ENCODE measurements at places on chromosomes 5 and 9. TPM values are rescaled to one million over a fixed set of nuclear protein-coding genes. Genes with fewer than 3 reads are reported as not detected.

C9 gene
- total RNA-seq, result not detected

TRIM36 gene
- not detected for total RNA-seq

GABRA1 gene
- total RNA-seq, result not detected

ENHO gene
- not detected for total RNA-seq

- no peaks in the 10 kb centered on the region for H3K27me3 ChIP-seq
- H3K36me3 ChIP-seq, result no peaks in the 10 kb centered on the region
- no peak for DNase-seq
- no peak overlapping the region for H3K4me3 ChIP-seq
Measured at GRCh38 chr5:10660135-10660534, 96.3 kb downstream of the ANKRD33B start.

GRCh38 chr5:155013526-155013925, at the start of gene KIF4B:
TSS of gene KIF4B (plus strand) at chr5:155013755. CDS start at chr5:155013860, 105 bp downstream.
- H3K27me3 ChIP-seq, result peaks cover 29% of the 10 kb centered on the region
- DNase-seq, result no peak
- peaks cover 3% of the 10 kb centered on the region for H3K4me1 ChIP-seq

DNA sequence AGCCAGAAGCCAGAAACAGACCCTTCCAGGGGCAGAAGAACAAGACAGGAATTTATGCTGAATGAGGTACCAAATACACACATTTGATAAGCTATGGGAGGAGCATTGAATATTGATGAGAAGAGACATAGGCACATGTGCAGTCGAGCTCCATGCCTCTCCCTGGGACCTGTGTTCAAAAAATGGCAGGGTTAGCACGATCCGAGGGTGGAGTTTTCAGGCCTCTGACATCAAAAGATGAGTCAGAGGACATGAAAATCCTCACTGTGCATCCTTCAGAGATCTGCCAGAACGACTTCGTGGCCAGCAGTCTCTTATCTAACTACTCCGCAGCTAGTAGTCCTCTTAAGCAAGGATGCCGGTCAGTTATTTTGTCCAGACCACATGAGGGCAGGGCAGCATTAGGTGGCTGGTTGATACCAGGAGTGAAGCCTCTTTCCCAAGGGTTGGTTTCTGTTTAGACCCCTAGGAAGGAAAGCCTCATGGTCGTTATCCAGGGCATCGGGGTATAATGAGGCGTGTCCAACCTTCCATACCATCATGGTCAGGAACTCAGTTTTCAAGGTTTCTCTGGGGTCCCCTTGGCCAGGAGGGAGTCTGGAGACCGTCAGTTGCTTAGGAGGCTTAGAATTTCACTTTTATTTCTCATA, 11.6 kb upstream of the CMBL start:
- H3K4me3 ChIP-seq, result no peak overlapping the region
- H3K36me3 ChIP-seq, result no peaks in the 10 kb centered on the region
- H3K4me1 ChIP-seq, result no peaks in the 10 kb centered on the region
- no peak overlapping the region for H3K27ac ChIP-seq

GRCh38 chr9:87011551-87011950, 64.2 kb upstream of the GAS1 start:
- H3K27ac ChIP-seq, result no peak overlapping the region
- H3K4me1 ChIP-seq, result no peaks in the 10 kb centered on the region
- no peak for DNase-seq

DNA sequence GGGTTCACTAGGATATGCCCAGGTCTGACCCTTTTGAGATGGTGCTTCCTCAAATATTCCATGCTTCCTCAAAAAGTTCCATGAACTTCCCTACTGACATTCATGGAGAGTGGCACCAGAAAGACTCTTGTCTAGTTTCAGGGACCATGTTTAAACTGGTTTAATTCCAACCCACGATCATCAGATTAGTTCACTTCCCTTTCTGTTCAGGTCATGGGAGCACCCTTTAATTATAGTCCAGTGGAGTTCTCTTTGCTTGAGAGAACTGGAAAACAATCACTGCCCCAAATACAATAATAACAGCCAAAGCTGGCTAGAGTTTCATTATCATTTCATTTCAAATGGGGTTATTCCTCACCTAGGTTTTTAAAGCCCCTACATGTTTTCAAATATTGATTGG, 9.7 kb upstream of the ERBIN start:
- no peak overlapping the region for H3K4me3 ChIP-seq
- H3K27me3 ChIP-seq, result no peaks in the 10 kb centered on the region
- no peak overlapping the region for H3K27ac ChIP-seq
- peaks cover 7% of the 10 kb centered on the region for H3K4me1 ChIP-seq
- no peaks in the 10 kb centered on the region for H3K36me3 ChIP-seq

DNA sequence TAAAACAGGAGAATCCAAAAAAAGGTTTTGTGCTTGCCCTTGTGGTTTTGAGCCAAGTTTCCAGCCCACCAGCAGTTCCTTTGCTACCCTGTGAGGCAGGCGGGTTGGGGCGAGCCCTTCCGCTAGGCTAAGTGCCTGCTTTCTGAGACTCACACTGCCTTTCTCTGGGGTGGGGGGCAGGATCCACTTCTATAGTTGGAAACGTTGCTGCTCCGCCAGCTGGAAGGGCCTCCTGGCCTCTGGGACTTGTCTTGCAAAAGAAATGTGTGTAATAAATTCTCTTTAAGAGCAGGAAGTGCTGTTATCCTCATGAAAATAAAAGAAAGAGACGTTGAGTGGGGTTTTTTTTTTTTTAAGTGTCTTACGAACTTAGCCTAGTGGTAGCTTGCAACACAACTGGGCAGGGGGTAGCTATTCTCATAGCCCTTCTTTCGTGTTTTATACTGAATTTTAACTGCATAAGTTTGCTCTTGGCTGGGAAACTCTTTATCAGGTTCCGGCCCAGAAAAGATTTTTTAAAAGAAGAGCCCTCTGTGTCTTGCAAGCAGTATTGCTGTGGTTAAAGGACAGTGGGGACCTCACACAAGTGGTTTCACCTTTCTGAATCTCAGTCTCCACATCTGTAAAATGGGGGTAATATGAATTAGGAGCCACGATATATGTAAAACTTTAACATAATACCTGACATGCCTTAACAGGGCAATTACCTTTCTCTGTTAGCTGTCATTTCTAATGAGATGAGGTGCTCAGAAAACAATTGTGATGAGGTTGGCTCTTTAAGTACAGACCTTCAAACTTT, 19.8 kb downstream of the JADE2 start:
- H3K27ac ChIP-seq, result peak overlapping the region; percentile 96
- H3K27me3 ChIP-seq, result no peaks in the 10 kb centered on the region
- peaks cover 41% of the 10 kb centered on the region for H3K36me3 ChIP-seq
- peak; percentile 55 for DNase-seq
- H3K4me1 ChIP-seq, result peaks cover 77% of the 10 kb centered on the region
- peak overlapping the region; percentile 71 for H3K4me3 ChIP-seq

DNA sequence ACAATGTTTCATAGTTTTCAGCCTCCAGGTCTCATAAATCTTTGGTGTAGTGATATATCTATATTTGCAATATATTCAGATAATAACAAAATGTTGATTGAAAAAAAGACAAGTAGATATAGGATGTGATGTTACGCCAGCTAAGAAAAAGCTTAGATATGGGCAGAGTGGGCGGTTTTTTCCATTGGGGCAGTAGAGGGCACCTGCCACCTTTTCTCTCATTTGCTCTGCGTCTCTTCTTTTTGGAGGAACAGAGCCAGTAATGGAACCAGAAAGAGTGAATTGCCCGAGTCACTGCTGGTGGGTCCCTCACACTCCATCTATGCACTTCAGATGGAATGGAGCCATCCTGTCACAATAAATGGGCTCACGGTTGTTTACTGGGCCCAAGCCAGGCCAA, 62.1 kb upstream of the FANCC start:
- peaks cover 11% of the 10 kb centered on the region for H3K27me3 ChIP-seq
- H3K36me3 ChIP-seq, result no peaks in the 10 kb centered on the region
- DNase-seq, result peak; percentile 48
- H3K4me3 ChIP-seq, result no peak overlapping the region

DNA sequence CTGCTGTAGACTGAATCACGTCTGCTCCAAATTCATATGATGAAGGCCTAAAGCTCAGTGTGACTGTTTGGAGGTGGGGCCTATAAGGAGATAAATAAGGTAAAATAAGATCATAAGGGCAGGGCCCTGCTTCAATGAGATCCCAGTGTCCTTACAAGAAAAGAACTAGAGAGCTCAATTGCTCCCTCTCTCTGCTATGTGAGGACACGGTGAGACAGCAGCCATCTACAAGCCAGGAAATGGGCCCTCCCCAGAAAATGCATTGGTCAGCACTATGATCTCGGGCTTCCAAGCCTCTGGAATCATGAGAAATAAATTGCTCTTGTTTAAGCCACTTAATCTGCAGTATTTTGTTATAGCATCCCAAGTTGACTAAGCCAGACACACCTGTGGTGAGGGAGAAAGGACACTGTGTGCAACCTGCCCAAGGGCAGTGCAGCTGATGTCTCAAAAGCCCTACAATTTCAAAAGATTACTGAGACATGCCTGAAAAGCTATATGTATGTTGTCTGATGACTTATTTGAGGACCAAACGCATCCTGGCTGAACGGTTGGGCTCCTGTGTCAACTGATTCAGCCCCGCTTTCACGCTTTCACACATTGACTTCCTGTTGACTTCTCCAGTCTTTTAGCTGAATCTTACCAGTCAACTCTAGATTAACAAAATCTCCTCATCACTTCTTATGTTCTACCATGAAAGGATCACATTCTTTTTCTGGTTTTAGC, 13.2 kb downstream of the GZMK start:
- H3K27me3 ChIP-seq, result no peaks in the 10 kb centered on the region
- DNase-seq, result peak; percentile 87
- peaks cover 28% of the 10 kb centered on the region for H3K4me1 ChIP-seq
- H3K4me3 ChIP-seq, result peak overlapping the region; percentile 16
- no peaks in the 10 kb centered on the region for H3K36me3 ChIP-seq

GRCh38 chr9:89844075-89844474, 239.3 kb downstream of the GADD45G start:
- H3K4me1 ChIP-seq, result no peaks in the 10 kb centered on the region
- no peak overlapping the region for H3K27ac ChIP-seq
- no peak overlapping the region for H3K4me3 ChIP-seq
- no peaks in the 10 kb centered on the region for H3K27me3 ChIP-seq
- no peaks in the 10 kb centered on the region for H3K36me3 ChIP-seq

- H3K36me3 ChIP-seq, result peaks cover 4% of the 10 kb centered on the region
- DNase-seq, result no peak
Measured at GRCh38 chr5:50447228-50447627, 6.1 kb upstream of the EMB start.

DNA sequence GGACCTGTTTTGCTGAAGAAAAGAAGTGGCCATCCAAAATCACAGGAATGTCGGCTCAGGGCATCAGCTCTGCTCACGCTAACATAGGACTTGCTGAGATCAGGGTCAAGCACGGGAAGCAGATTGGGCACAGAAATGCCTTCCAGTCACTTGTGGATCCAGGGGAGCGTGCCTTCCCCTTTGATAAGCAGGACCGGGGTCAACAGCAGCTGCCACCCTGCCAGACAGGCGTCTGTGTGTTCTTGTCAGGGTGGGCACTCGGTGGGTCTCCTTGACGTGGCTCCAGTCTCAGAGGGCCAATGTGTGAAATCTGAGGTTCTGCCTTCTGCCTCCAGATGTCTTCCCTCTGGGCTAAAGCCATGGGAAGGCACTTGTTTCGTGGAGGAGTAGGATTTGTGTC, 313.7 kb upstream of the IRX4 start:
- no peaks in the 10 kb centered on the region for H3K4me1 ChIP-seq
- no peak overlapping the region for H3K27ac ChIP-seq
- no peak for DNase-seq
- peaks cover 4% of the 10 kb centered on the region for H3K27me3 ChIP-seq

- H3K27ac ChIP-seq, result no peak overlapping the region
- DNase-seq, result no peak
- peaks cover 39% of the 10 kb centered on the region for H3K27me3 ChIP-seq
- H3K4me1 ChIP-seq, result peaks cover 7% of the 10 kb centered on the region
- no peak overlapping the region for H3K4me3 ChIP-seq
Measured at GRCh38 chr5:170603109-170603508, 99.3 kb downstream of the KCNIP1 start.

GRCh38 chr5:34531751-34532360, 124.3 kb upstream of the RAI14 start:
- H3K36me3 ChIP-seq, result no peaks in the 10 kb centered on the region
- no peak for DNase-seq

DNA sequence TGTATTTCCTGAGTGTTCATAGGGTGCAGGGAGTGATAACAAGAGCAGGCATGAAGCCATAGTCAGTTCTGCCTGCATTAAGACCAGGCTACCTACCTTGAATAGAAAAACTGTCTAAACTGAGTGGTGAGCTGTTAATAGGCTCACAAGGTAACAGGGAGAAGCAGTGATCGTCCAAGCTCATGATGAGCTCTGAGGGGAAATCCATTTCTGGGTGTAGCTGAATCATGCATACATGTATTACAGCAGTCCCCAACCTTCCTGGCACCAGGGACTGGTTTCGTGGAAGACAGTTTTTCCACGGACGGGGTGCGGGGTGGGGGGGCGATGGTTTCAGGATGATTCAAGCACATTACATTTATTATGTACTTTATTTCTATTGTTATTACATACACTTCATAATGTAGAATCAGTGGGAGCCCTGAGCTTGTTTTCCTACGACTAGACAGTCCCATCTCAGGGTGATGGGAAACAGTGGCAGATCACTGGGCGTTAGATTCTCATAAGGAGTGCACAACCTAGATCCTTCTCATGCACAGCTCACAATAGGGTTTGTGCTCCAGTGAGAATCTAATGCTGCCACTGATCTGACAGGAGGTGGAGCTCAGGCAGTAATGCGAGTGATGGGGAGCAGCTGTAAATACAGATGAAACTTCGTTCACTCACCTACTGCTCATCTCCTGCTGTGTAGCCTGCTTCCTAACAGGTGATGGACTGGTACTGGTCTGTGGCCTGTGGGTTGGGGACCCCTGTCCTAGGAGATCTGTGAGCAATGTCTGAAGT, 100.0 kb upstream of the IL6ST start:
- peak overlapping the region; percentile 84 for H3K27ac ChIP-seq
- peak overlapping the region; percentile 36 for H3K4me3 ChIP-seq
- H3K4me1 ChIP-seq, result peaks cover 89% of the 10 kb centered on the region
- peak; percentile 85 for DNase-seq

DNA sequence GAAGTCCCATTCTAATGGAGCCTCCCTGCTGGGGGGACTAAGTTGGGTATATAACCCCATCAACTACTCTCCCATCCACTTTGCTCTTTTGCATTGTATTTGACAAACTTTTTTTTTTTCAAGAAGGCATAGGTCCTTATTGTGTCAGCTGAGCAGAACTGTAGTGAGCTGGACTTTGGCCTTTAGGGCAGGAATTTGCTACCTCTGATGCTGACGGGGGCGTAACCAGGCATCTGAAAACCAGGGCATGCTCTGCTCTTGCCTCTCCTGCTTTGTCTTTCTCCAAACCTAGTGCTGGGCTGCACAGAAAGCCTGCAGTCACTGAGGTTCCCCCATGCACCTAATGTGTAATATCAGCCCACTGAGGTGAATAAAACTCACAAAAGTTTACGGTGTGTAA, 49.0 kb downstream of the MSX2 start:
- H3K27ac ChIP-seq, result no peak overlapping the region
- no peak for DNase-seq
- H3K36me3 ChIP-seq, result no peaks in the 10 kb centered on the region
- H3K4me1 ChIP-seq, result no peaks in the 10 kb centered on the region
